NCI-H69 (cell line): ENCODE measurements at places on chromosomes 1 and 21.

GRCh38 chr1:165496501-165496900, 47.3 kb upstream of the LRRC52 start:
- DNase-seq, result no peak

GRCh38 chr1:101312147-101312546, 75.3 kb downstream of the S1PR1 start:
- no peak for DNase-seq

- DNase-seq, result no peak
These were observed 93.1 kb downstream of the ADCY10 start for GRCh38 chr1:167820684-167821355.

DNA sequence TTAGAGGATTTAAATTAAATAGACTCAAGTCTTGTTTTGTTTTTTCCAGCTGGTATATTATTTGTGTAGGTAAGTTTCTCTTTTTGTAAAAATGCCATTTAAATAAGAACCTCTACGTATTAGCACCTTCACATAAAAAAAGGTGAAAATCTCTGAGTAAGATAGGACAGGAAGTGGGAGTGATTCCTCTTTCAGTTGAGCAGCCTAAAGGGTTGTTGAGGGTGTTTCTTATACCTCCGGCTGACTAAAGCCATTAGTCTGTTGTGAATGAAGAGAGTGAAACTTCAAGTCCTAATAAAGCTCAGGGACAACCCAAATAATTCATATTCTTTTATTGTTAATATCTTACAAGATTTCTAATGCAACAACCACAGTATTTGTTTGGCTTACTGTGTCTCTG, 188.7 kb downstream of the CHRM3 start:
- DNase-seq, result no peak

- no peak for DNase-seq
These were observed 10.9 kb downstream of the LSS start for GRCh38 chr21:46217511-46218196.

GRCh38 chr1:30135698-30136097, 587.7 kb downstream of the MATN1 start:
- DNase-seq, result no peak

GRCh38 chr1:156295391-156295947, at the start of gene GLMP:
GLMP (minus strand) TSS chr1:156295679; CDS start chr1:156295645, 34 bp downstream.
- DNase-seq, result peak; percentile 73

- no peak for DNase-seq
These were observed 64.1 kb downstream of the USP24 start for GRCh38 chr1:55150880-55151588.

DNA sequence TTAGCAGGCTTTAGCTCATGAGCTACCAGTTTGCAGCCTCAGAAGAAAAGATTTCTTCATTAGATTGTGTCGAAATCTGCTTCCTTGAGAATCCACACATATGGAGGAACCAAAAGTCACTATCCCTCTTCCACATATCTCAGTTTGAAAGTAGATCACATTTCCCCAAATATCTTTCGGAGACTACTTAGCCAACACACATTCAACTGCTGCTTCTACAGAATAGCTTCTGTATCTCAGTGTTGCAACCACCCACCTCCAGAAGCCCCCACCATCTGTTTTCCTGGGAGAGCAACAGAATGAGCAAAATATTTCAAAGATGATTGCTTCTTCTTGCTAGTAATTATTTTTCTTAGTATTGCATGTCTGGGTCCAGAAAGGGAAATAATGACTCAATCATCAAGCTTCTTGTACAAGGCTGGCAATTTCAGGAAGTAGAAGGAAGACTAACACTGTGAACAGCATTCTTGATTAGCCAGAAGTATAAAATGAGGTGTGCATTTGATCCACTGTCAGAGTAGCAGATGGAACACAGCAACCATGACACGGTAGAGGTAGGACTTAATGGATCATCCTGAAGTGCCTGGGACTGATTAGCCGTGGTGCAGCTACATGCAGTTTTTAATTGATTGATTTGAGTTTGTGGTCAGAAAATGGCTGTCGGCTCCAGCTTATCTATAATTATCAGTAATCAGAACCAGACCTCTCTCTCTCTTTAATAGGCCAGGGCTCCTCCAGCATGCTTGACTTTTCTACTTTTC, 24.9 kb downstream of the ZC3H11B start:
- no peak for DNase-seq

DNA sequence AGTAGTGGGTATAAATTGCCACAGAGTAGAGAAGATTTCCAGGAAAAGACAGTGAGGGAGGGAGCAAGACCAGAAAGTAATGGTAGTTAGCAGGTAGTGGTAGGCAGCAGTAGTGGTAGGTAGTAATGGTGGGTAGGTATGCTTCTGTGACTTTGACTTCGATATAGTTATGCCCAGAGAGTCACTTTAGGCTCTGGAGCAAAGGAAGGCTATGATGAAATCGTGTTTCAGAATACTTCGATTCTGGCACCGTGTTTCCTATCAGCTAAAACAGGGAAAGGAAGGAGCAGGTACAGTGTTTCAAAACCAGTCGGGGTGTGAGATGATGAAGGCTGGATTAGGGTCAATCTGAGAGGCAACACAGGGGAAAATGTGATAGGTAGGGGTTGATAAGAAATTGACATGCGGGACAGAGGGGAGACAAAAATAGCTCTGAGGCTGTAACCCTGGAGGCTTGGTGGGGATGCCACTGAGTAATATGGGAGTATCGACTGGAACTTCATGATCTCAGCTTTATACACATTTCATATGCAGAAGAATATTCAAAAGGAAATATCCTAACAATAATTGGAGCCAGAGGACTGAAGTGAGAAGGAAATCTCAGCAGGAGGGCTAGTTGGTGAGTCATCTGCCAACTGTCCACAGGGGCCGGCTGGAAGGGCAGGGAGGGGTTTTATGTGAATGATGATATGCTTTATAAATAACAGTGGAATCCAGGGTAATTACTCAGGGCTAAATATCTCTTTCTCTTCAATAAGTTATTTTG, 25.2 kb upstream of the TRIM45 start:
- peak; percentile 89 for DNase-seq

- DNase-seq, result no peak
These were observed 512.7 kb upstream of the ADGRL4 start for GRCh38 chr1:79519084-79519760.

DNA sequence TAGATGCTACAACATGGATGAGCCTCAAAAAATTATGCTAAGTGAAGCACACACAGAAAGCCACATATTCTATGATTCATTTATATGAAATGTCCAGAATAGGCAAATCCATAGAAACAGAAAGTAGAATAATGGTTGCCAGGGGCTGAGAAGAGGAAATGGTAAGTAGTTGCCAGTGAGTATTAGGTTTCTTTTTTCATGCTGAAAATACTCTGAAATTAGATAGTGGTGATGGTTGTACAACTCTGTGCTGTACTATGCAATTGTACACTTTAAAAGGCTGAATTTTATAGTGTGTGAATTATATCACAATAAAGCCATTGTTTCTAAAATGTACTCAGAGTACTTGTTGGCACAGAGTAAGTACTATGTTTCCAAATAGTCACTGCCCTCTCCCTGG, 15.5 kb upstream of the GFI1 start:
- no peak for DNase-seq

GRCh38 chr1:171252482-171252881, 4.2 kb downstream of the FMO1 start:
- DNase-seq, result peak; percentile 70

DNA sequence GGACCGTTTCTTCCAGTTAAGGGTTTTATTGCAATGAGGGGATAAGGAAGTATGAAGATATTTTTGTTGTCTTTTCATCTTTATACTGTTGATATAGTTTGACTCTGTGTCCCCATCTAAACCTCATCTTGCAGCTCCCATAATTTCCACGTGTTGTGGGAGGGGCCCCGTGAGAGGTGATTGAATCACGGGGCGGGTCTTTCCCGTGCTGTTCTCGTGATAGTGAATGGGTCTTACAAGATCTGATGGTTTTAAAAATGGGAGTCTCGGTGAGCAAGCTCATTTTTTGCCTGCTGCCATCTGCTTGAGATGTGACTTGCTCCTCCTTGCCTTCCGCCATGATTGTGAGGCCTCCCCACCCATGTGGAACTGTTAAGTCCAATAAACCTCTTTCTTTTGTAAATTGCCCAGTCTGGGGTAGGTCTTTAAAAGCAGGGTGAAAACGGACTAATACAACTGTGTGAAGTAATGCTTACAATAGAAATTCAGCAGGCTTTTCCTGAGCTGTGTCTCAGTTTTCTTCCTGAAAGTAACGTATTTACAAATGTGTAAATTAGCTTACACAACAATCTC, 377.3 kb downstream of the SIPA1L2 start:
- no peak for DNase-seq

DNA sequence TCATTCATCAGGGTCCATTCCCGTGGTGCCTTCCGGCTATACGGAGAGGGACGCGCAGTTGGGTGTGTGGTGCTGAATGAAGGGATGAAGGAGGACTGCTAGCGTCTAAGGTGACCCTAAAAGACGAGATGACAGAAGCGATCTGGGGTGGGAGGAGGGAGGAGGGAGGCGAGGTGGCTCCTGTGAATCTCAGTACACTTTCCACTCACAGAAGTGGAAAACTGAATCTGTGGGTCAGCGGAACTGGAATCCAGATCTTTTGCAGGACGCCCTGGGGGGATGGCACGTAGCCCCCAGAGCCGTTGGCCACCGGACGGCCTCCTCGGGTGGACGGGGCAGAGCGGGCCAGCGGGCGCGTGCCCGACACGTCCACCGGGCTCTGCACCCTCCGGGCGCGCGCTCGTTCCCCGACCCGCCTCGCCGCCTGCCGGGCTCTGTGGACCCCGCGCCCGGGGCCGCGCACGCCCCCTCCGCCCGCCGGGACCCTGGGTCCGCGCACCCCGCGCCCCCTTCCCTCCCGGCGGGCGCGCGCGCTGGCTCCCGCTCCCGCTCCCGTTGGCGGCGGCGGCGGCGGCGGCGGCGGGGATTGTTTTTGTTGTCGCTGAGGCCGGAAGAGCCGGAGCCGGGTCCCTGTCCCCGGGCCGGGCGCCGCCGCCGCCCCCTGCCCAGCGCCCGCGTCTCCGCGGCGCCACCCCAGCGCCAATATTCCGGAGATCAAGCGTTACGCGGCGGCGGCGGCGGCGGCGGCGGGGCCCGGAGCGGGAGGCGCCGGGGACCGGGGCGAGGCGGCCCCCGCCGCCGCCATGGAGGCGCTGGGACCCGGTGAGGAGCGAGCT, at the start of gene AGO4:
Gene AGO4, plus strand, starts transcription at position 403 of the 836 bp plus-strand sequence. Its CDS starts 401 bp downstream, at position 804.
- peak; percentile 59 for DNase-seq
